Fibroblast of skin of back (primary cell): ENCODE measurements at places on chromosomes 11 and 22.

DNA sequence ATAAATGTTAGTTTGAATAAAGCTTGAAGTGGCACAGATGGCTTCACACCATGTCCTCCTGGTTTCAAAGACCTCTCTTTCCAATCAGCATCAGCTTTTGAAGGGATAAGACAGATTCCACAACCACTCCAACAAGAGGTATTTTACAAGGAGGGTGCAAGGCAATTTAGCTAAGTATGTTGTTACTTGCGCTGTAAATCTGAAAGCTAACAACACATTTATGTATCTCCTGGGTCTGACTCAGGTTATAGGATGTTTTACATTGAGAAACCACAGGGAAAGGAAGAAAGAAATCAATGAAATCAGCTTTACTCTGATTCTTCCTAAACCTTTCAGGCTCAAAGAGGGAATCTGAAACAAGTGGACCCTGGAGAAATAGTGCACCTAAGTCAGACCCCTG lies 12.1 kb downstream of the CWC15 start:
- DNase-seq, result no peak

DNA sequence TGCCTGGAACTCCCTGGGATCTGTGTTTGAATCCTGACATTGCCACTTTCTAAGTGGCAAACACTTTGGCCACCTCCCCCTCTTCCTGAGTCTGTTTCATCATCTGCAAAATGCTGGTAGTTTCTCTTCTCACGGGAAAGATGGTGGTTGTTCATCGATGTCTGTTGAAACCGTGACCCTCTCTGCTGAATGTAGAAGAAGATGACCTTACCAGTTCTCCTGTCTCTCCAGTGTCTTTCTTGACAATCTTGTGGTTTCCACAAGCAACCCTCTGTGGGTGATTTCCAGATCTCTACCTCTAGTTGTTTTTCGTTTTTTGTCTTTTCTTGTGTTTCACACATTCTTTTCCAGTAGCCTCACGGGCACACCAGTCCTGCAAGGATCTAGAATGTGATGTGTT lies 27.5 kb downstream of the ZBTB16 start:
- DNase-seq, result no peak

- DNase-seq, result no peak
Observed at GRCh38 chr11:77726524-77726923, 88.9 kb upstream of the CLNS1A start.

- DNase-seq, result no peak
Observed at GRCh38 chr11:133403900-133404299, 128.4 kb downstream of the OPCML start.

GRCh38 chr11:19793326-19793725 lies 80.7 kb downstream of the NAV2 start:
- DNase-seq, result no peak

DNA sequence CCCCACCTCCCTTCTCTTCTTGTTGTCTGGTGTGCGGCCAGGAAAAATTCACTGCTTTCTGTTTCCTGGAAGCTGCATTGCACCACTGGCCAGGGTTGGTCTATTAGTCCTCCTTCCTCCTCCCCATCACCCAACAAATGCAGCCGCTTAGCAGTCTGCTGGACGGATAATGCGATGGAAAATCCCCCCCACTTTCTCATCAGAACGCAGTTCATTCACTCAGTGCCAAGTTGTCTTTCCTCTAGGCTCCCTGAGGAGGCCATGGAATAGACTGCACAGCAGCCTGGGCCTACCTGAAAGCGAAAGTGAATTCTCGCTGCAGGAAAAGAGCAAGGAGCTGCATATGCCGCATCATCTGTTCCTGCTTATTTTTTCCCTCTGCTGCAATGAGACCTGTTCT lies 513.6 kb downstream of the METTL15 start:
- peak; percentile 41 for DNase-seq

DNA sequence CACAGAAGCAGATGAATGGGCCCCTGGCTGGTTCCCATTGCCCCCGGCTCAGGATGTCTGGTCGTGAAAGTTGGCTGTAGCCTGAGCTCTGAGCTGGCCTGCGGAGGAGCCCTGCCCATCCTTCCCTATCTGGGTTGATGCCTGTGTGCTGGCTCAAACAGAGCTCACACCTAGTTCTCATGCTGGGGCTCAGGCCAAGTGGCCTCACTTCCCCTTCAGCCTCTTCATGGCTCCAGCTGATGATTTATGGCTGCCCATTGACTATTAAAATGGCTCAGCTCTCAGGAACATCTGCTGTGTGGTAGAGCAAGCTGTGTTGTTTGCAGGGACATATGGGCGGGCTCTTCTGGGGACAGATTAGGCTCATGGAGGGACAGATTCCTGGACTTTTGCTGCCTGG lies 64.7 kb downstream of the ADAMTS15 start:
- no peak for DNase-seq

DNA sequence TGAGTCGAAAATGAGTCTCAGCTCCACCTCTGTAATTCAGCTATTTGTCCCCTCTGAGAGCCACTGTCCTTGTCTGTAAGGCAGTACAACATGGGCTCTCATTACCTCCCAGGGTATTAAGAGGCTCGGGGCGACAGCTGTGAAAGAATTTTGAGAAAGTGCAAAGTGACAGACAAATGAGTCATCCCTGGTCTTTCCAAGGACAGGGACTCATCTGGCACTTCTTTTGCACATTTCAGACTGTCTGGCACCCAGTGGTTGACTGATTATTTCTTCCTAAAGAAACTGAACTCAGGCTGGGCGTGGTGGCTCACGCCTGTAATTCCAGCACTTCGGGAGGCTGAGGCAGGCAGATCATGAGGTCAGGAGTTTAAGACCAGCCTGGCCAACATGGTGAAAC lies 62.1 kb upstream of the ARFGAP3 start:
- peak; percentile 91 for DNase-seq

DNA sequence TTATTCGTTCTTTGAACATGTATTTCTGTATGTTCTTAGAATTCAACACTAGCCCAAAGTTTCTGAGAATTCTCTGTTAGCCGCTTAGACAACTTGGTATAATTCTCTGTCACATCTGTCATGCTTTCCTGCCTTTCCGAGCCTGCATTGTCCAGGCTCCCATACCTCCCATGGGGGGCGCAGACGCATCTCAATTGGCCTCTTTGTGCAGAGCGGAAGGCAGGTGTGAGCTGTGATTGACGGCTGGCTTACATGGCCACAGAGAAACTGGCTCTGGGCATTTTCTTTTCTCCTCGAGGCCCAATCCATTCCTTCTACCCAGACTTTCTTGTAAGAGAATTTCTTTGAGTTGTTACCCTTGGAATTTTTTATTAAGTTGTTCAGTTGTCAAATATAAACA lies 132.7 kb upstream of the SESN3 start:
- DNase-seq, result no peak

- DNase-seq, result no peak
Observed at GRCh38 chr22:49291169-49291568, 536.5 kb downstream of the BRD1 start.

GRCh38 chr11:10303558-10304363 lies 1.1 kb upstream of the ADM start:
- DNase-seq, result peak; percentile 96

DNA sequence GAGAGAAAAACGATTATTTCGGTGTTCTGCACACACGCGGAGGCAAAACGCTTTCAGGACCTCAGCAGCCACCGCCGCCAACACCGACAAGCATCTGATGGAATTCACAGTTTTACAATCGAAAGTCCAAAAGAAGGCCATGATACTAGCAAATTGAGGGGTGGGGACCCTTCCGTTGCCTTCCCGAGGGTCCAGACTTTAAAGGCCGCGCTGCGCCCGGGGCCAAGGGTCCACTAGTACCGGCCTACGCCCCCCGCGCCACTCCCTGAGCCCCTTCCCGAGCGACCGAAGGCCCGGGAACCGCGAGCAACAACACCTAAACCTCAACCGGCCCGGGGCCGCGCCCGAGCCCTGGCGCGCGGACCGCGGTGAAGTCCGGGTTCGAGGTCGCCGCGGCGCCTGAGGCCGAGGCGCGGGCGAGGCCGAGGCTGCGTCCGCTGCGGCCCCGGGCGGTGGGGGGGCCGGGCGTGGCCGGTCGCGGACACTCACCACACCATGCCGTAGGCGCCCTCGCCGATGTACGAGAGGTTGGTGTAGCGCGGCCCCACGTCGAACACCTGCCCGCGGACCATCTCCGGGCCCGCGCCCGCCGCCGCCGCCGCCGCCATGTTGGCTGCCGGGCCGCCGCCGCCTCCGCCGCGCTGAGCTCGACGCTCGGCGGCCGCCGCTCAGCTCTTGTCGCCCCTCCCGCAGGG lies 465 bp downstream of the MAPK1 start:
- DNase-seq, result no peak

GRCh38 chr11:129894278-129895125 lies 876 bp downstream of the NFRKB start:
- DNase-seq, result peak; percentile 6

- peak; percentile 92 for DNase-seq
Observed at GRCh38 chr22:35914665-35915476, 113.8 kb downstream of the RBFOX2 start.

- no peak for DNase-seq
Observed at GRCh38 chr11:12853652-12854296, 155.3 kb upstream of the RASSF10 start.

- no peak for DNase-seq
Observed at GRCh38 chr22:49535126-49535525, 292.5 kb downstream of the BRD1 start.

DNA sequence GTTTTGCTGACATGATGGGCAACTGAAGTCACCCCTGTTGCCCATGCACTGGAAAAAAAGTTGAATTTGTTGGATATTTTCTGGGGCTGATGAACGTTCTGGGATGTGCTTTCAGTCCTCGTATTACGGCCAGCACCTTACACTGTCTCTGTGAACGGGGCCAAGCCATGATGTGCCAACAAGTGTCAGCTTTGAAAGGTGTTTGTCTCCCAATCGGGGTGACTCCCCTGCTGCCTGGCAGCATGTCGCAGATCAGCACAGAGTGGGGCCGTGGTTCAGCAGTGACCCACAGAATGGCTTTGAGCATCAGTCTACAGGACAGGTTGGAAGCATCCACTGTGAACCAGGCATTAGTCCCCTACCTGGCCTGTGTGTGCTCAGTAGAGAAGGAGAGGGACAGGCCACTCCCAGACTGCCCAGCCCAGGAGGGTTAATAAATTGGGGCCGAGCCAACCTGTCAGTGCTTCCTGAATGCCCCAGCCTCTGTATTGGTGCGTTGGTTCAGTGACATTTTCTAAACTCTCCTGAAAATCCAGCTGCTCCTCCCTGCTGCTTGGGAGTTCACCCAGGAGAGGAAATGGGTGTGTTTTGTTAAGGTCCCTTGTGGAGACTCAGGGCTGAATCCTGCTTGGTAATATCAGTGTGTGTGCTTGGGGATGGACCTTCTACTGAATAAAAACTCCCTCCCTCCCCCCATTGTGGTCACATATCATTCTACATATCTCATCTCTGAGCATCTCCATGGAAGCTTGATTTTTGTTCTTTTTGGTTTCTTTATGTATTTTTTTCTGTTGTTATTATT lies 50.7 kb upstream of the TTC12 start:
- peak; percentile 51 for DNase-seq

DNA sequence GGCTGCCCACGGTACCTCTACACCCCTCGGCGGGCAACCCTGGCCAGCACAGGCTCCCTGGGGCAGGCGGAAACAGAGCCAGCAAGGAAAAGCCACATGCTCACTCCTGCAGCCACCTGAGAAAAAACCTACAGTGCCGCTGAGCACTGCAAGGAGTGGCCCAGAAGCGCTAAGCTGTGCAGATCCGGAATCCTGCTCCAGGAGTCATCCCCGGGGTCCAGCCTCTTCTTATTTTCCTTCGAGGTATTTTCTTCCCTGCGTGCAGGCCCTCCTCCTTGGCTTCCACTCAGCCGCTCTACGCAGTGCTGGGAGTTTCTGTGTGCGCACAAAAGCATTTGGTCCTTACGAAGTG lies 81.0 kb downstream of the TRMU start:
- no peak for DNase-seq

DNA sequence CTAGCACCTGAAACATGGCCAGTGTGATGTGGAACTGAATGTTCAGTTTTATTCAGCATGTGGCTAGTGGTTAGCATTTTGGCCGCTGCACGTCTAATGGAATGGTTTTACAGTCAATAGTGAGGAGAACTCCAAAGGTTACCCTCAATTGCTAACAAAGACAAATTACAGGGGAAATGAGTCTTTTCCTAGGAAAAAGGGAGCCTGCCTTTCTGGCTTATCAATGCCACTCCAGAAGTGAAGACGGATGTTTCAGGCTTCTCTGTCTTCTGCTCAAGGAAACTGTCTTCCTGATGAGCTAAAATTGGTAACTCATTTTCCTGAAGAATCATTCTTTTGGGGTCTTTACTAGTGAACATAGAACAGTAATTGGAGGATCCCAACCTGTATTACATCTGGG lies 84.3 kb upstream of the CRTAM start:
- DNase-seq, result no peak

DNA sequence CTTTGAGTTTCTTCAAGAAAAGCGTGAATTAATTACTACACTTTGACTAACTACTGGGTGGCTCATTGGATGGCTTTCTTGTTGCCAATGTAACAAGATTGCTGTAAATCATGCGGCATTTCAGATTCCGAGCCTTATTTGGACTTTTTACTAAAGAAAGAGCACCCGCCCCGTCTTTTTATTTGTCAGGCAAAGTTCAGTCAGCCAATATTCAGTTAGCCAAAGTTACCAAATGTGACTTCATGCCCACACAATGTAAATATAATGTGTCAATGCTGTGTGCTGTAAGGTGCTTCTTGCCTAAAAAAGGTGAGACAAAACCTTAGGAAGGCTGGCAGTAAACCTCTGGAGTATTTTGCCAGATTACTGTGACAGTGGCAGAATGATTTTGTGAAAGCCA lies 14.8 kb downstream of the FLI1 start:
- no peak for DNase-seq

DNA sequence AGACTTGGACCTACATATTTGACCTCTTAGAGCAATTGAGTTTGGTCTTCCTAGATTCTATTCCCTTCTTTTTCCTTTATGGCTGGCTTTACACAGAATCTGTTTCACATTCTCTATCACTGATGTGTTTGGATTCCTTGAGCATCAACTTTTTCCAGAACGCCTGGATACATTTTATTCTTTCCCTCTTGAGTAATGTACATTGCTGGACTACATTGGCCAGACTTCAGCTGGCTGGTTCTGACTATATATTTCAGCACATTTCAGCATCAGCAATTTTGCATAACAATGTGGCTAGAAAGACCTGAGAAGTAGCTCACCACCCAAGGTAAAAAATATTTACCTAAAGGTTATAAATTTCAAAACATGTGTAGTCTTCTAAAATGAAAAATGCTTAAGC lies 2198.2 kb upstream of the RAG2 start:
- no peak for DNase-seq

GRCh38 chr22:49820984-49821383 lies 6.7 kb downstream of the BRD1 start:
- no peak for DNase-seq

- peak; percentile 24 for DNase-seq
Observed at GRCh38 chr11:129637983-129638776, 177.5 kb upstream of the TMEM45B start.

- no peak for DNase-seq
Observed at GRCh38 chr22:41522813-41523212, 21.5 kb downstream of the POLR3H start.
